ENCODE measurements at places on chromosomes 16 and 17.

GRCh38 chr17:66636111-66636510 lies 198.8 kb upstream of the CACNG5 start:
- no peak for DNase-seq

DNA sequence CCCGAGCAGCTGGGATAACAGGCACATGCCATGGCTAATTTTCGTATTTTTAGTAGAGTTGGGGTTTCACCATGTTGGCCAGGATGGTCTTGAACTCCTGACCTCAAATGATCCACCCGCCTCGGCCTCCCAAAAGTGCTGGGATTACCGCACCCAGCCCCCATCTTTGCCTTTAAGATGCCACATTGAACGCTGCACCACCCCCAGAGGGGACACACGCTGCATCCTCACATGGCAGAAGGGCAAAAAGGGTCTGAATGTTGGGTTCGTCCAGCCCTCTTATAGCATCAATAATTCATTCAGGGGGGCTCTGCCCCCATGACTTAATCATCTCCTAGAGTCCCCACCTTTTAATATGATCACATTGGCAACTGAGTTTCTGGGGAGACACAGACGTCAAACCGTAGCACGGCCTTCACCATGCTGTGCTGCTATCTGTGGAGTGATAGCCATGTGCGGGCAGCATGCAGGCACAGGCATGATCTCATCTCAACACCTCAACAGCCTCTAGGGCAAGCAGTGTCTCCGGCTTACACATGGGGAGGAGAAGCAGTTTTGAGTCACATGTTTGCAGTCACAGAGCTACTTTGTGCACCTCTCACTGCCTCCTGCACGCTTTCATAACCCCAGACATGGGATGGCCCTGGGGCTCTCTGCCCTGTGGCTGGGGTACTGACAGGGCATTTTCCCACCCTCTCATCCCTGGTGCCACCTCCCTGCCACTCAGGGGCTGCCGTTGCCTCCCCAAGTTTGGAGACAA lies 30.0 kb downstream of the IL21R start:
- DNase-seq = no peak

DNA sequence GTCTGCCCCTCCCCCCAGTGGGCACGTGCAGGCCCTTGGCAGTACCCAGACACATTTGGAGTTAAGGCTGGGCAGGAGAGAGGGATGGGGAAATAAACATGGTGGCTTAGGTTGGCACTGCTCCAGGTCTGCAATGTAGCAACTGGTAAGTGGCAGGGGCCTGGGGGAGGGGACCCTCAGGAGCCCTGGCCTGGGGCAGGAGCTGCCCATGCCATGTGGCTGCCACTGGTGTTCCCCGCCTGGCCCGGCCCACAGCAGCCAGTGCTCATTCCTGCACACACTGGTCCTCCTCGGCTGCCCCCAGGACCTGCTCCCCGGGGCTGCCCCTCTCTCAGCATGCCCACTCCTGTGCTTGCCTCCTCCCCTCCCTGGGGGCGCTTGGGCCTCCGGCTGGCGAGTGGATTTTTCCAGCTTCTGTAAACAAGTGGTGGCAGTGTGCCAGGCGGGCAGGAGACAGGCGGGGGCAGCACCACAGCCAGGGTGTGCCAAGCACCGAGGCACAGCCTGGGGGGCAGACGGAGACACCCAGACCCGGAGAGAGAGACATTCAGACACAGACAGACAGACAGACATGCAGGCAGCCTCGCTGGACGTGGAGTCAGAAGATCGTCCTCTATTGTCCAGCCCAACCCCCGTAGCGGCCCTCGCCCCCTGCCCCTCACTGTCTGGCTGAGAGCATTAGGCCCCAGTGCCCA lies 9.4 kb downstream of the THRA start:
- DNase-seq = peak; percentile 86

GRCh38 chr17:9672691-9673090 lies 27.4 kb downstream of the USP43 start:
- no peak for DNase-seq

DNA sequence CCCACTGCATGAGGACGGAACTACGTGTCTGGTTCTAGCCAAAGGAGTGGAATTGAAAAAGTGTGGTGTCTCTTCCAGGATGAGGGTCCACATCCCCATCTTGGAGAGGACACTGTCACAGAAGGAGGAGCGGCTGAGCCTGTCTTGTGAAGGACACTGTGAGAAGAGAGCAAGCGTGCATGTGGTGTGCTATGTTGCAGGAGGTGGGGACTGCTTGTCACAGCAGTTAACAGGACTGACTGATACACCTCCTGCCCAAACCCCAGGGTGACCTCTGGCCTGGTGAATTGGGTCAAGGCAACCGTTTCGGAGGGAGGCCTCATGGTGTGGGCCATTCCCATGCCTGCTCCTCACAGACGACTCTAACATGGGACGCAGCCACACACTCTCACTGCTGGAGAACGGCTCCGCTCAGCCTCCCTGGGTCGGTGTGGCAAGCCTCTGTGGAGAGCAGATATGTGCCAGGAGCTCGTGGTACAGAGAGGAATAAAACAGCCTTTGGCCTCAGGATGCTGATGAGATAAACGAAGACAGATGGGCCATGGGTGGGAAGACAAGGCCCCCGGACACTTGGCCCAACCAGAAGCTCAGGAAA lies 56.4 kb upstream of the RBFOX3 start:
- no peak for DNase-seq

- DNase-seq = no peak
These were observed 20.3 kb downstream of the GGA3 start for GRCh38 chr17:75241143-75241430.

DNA sequence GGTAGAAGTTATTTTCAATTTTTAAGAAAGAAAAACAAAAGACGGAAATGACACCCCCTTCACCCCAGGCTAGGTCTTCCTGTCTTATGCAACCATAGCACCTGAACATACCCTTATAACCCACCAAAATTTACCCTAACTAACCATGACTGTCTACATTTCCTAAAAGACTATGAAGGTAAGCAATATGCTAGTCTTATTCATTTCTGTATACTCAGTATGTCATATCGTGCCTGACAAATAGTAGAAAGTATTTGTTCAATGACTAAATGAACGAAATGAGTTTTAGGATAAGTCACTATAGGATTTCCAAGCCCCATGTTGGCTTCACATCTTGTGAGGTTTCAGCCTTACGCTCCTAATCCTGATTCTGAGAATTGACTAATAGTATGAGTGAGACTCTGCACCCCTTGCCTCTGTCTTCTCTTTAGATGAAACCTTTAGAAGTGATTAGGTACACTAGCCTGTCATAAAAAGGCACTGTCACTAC lies 6.5 kb downstream of the ADAT1 start:
- DNase-seq = no peak

- DNase-seq = peak; percentile 69
These were observed 394.1 kb downstream of the SOX9 start for GRCh38 chr17:72514891-72515290.

DNA sequence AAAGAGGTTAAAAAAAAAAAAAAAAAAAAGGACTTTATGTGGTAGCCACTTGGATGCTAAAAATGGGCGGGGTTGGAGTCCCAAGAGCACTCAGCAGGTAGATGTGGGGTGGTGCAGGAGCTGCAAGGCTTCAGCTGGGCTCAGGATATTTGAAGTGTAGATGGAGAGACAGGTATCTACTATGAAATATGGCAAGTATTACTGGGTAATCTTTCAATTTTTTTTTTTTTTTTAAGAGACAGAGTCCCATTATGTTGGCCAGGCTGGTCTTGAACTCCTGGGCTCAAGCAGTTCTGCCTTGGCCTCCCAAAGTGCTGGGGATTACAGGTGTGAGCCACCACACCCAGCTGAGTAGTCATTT lies 7.6 kb downstream of the TUFM start:
- DNase-seq = no peak

DNA sequence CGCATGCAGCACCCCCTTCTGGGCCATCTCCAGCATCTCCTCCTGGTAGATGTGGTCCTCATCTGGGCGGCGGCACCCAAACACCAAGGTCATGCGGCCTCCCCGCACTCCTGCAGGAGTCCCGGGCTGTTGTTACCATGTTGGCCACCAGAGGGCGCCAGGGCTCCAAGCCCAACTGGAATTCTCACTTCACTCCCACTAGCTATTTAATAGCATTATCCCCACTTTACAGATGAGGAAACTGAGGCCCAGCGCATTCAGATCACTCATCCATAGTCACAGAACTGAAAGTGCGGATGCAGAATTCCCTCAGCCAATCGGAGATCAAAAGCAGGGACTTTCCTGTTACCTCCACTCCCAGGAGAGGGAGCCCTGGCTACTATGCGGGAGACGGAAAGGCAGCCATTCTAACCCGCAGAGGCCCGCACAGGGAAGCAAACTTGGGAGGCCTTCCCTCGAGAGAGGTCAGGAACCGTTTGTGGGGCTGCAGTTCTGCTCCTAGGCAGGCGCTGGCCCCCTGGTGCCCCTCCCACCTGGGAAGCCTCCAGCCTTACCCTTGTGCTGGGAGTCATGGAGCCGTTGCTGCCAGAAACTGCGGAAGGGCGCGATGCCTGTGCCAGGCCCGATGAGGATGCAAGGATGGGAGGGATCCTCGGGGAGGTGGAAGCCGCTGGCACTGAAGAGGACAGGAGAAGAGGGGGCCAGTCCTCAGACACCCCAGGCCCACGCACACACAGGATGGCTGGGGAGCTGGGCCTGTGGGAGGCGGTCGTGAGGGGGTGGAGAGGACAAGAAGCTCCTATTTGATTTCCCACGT lies 40.1 kb downstream of the NOS2 start:
- DNase-seq = peak; percentile 37

GRCh38 chr17:68302066-68302564 lies 10.8 kb downstream of the ARSG start:
- no peak for DNase-seq

- DNase-seq = no peak
These were observed 6.4 kb downstream of the NGFR start for GRCh38 chr17:49501496-49501895.

GRCh38 chr16:27917949-27918348 lies 145.6 kb downstream of the GSG1L start:
- DNase-seq = no peak

GRCh38 chr16:53503991-53504663 lies 1.1 kb upstream of the AKTIP start:
- peak; percentile 86 for DNase-seq

GRCh38 chr16:2089706-2090480 lies 42.1 kb downstream of the TSC2 start:
- DNase-seq = peak; percentile 58

- DNase-seq = peak; percentile 25
These were observed 1.8 kb downstream of the NAGS start for GRCh38 chr17:44006272-44006597.

- DNase-seq = no peak
These were observed 24.5 kb upstream of the HERPUD1 start for GRCh38 chr16:56907401-56907800.

DNA sequence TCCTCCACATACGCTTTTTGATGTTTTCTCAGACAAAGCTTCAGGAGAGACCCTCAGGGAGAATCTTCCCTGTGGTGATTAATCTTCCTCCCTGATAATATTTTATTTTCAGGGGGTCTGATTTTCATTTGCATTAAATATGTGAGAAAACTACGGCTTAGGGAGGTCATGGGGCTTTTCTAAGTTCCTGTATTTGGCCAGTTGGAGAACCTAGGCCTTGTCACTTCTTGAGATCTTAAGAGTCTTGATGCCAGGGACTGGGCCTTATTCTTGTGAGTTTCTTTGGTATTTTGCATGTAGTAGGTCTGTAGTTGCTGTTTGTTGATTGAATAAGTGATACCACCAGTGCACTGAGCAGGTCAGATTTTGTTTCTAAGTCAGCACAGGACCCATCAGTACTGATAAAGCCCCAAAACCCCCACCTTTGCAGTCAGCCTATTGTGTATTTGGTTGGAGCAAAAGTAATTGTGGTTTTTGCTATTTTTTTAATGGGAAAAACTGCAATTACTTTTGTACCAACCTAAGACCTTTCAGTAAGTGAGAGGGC lies 130.1 kb downstream of the PRKCA start:
- DNase-seq = no peak

- peak; percentile 49 for DNase-seq
These were observed 5.0 kb upstream of the CACNG5 start for GRCh38 chr17:66829883-66830282.
